Lower leg skin (tissue), 4 donors: ENCODE measurements at places on chromosomes 11 and 22. TPM values are rescaled to one million over a fixed set of nuclear protein-coding genes. Genes with fewer than 3 reads are reported as not detected.

DNA sequence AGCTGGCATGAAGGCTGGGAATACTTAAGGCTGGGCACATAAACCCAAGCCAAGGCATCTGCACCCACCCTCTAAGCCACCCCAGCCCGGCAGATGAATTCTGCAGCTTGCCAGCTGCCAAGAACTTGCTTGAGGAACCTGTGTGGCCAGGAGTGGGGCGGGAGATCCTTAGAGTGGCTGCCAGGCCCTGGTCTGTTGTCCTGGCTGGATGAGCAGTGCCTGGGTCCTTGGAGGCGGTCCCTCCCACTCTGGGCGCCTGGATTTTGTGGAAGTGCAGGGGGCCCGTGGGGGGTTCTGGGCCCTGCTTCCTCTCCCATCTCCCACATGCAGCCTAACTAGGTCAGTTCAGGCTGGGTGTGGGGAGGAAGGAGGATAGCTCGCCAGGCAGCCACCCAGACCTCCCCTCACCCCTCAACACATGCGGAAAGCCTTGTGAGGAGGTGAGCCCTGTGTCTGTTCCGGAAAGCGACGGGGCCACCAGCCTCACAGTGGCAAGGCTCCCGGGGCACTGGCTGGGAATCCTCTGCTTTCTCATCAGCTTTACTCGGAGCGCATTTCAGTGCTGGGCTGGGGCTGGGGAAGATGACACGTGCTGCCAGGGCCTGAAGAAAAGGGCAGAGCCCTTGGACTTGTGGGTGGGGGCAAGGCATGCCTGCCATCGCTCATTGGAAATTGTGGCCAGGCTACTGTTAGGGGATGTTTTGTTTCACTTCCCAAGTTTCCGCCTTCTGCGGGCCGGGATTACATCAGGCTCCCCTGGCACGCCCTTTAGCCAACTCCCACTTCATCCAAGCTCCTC lies 8.4 kb downstream of the DAGLA start:
- peak; percentile 95 for DNase-seq

The PKDREJ gene
- 0.15 TPM for total RNA-seq

- DNase-seq, result no peak
Measured at GRCh38 chr22:49086181-49086580, 741.5 kb downstream of the BRD1 start.

The MPZL3 gene
- 120 TPM for total RNA-seq

DNA sequence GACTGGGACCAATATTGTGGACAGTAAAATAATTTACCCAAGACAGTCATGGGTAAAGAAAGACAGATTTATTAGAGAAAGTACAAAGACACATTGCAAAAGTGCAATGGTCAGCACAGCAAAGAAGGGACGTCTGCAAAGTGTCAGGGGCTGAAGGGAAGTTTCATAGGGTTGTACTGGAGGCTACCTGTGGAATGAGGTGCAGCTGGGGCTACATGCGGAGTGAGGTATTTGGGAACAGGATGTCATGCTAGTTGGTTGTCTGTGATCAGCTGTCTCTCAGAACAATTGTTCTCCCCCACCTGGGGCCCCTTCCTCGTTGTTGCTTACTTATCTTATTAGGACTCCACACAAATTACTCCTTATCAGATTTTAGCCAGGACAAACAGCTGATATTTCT lies 11.4 kb upstream of the APOL3 start:
- DNase-seq, result no peak

DNA sequence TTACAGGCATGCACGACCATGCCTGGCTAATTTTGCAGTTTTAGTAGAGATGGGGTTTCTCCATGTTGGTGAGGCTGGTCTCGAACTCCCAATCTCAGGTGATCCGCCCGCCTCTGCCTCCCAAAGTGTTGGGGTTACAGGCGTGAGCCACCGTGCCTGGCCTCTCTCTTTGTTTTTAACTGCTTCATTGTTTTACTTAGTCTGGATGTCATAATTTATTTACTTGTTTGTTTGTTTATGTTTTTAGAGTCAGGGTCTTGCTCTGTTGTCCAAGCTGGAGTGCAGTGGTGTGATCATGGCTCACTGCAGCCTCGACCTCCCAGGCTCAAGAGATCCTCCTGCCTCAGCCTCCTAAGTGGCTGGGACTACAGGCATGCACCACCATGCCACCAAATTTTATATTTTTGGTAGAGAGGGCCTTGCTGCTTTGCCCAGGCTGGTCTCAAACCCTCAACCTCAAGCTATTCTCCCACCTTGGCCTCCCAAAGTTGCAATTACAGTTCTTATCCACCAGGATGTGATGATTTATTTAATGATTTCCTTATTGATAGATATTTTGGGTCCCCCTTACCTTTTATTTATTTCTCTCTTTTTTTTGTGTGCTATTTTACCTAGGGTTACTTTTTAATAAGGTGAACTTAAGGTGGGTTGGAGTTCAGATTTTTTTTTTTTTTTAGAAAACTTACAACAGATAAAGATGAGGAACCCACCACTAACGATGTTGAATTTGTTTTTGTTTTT lies 52.6 kb upstream of the ADA2 start:
- no peak for DNase-seq

GRCh38 chr11:72752088-72752914 lies at the start of gene ARAP1:
TSS of gene ARAP1 (minus strand) at chr11:72752408. CDS start at chr11:72727128, 25,280 bp downstream.
- DNase-seq, result peak; percentile 95

GRCh38 chr11:83152264-83152663 lies 4.7 kb upstream of the PCF11 start:
- no peak for DNase-seq

DNA sequence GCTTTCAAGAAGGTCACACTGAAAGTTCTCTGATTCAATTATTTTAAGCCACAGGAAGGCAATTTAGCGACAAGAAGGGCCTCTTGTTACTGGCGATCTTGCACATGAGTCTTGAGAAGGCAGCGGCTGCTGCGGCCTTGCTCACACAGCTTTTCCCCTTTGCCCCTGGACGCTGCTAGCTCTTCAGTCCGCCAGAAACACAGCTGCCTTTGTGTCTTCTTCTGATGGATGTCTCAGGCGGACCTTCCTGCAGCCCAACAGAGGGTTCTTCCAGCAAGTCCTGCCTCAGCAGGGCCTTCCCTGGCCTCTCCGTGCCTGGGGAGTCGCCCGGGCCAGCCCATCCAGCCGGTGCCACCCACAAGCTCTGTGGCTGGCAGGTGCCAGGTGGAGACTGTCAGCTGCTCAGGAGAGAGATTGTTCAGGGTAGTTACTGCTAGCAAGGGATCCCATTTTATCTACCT lies 59.4 kb downstream of the PKNOX2 start:
- DNase-seq, result no peak
